Activated CD4-positive, alpha-beta T cell treated with anti-CD3 and anti-CD28 coated beads for 36 hours (primary cell): ENCODE measurements at places on chromosomes 1 and 21. TPM values are rescaled to one million over a fixed set of nuclear protein-coding genes. Genes with fewer than 3 reads are reported as not detected.

KRTAP13-2 gene
- not detected for total RNA-seq

DNA sequence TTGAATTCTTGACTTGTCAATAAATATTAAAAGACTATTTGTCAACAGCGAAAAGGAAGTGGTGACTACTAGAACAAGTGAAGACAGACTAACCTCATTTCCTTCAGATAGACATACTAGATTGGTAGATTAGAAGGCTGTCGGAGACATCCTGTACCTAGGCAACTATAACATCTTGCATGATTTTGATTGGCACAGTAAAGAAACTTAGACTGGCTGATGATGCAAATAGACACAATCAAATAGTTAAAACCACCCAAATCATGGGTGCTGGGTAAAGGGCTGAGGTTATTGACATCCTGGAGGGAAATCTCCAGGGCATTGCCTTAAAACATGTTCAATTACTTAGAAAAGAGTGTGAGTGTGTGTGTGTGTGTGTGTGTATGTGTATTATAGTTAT is 85.9 kb upstream of the EDEM3 start:
- no peaks in the 10 kb centered on the region for H3K27me3 ChIP-seq
- H3K4me3 ChIP-seq, result no peak overlapping the region
- H3K27ac ChIP-seq, result no peak overlapping the region

ZNF593OS gene
- total RNA-seq, result not detected

DNA sequence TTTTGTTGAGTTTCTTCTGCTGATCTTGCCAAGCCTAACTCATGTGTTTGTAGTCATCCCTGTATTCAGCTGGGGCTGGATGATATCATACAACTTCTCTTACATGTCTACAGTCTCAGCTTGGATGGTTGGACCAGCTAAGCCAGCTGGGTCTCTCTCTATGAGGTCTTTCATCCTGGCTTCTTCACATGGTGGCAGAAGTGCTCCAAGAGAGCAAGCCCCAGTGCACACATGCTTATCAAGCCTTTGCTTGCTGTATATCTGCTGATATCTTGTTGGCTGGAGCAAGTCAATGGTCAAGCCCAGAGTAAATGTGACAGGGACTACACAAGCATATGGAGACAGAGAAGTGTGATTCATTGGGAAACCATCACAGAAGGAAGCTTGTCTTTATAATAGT is 29.2 kb upstream of the SLC44A5 start:
- no peak for DNase-seq
- H3K4me3 ChIP-seq, result no peak overlapping the region
- no peaks in the 10 kb centered on the region for H3K36me3 ChIP-seq
- H3K27me3 ChIP-seq, result peaks cover 5% of the 10 kb centered on the region

GRCh38 chr1:9651565-9652378 is at the start of gene PIK3CD:
Gene PIK3CD (plus strand): TSS chr1:9651731. CDS start chr1:9710456, 58,725 bp downstream.
- peak; percentile 69 for DNase-seq
- H3K27me3 ChIP-seq, result no peaks in the 10 kb centered on the region
- H3K36me3 ChIP-seq, result peaks cover 22% of the 10 kb centered on the region
- H3K27ac ChIP-seq, result peak within 1 kb of the TSS; percentile 99

- no peak overlapping the region for H3K4me3 ChIP-seq
- no peak for DNase-seq
- no peaks in the 10 kb centered on the region for H3K36me3 ChIP-seq
- no peak overlapping the region for H3K27ac ChIP-seq
- peaks cover 6% of the 10 kb centered on the region for H3K27me3 ChIP-seq
Observed at GRCh38 chr1:33719326-33719725, 144.6 kb upstream of the HMGB4 start.

TP73 gene
- total RNA-seq, result 0.32 TPM

- H3K36me3 ChIP-seq, result peaks cover 8% of the 10 kb centered on the region
- H3K27me3 ChIP-seq, result no peaks in the 10 kb centered on the region
- peaks cover 39% of the 10 kb centered on the region for H3K4me1 ChIP-seq
- no peak overlapping the region for H3K4me3 ChIP-seq
- DNase-seq, result no peak
- H3K27ac ChIP-seq, result no peak overlapping the region
Observed at GRCh38 chr1:198913667-198914066, 274.8 kb downstream of the PTPRC start.

- H3K4me3 ChIP-seq, result no peak overlapping the region
- peak; percentile 16 for DNase-seq
- peaks cover 3% of the 10 kb centered on the region for H3K27me3 ChIP-seq
- H3K36me3 ChIP-seq, result no peaks in the 10 kb centered on the region
- no peak overlapping the region for H3K27ac ChIP-seq
Observed at GRCh38 chr1:101410048-101410878, 173.4 kb downstream of the S1PR1 start.

DNA sequence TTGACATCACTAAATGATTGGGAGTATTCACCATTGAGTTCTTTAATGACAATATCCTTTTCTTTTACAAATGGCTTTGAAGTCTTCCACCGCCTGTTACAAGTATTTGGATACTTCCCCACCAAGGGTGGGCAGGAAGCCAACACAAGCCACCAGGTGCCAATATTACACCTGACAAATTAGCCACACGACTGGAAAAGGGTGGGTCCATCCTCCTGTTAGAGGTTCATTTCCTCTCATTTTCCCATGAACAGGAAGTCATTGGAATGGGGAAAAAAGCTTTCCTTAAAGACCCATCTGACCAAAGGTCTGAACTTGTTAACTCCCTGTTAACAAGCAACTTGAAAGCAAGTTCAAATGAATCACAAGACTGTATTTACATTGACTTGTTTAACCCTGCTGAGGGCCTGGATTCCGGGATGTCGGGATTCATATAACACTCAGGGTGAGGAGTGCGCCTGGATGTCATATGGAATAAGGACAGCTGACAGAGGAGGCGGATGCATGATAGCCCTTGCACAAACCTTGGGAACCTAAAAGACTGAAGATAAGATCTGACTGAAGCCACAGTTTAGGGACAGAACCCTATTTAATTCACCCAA is 40.5 kb upstream of the PROX1 start:
- H3K4me1 ChIP-seq, result no peaks in the 10 kb centered on the region
- H3K27me3 ChIP-seq, result peaks cover 4% of the 10 kb centered on the region
- no peak overlapping the region for H3K27ac ChIP-seq
- H3K36me3 ChIP-seq, result no peaks in the 10 kb centered on the region

GPR3 gene
- total RNA-seq, result 1.3 TPM

SIKE1 gene
- 67.2 TPM for total RNA-seq

GRCh38 chr1:192808518-192809306 is at the start of gene RGS2:
Gene RGS2 (plus strand): TSS chr1:192809039. CDS start chr1:192809072, 33 bp downstream.
- H3K36me3 ChIP-seq, result peaks cover 3% of the 10 kb centered on the region
- no peaks in the 10 kb centered on the region for H3K27me3 ChIP-seq
- peak within 1 kb of the TSS; percentile 87 for H3K4me3 ChIP-seq
- H3K27ac ChIP-seq, result peak within 1 kb of the TSS; percentile 92
- H3K4me1 ChIP-seq, result peaks cover 29% of the 10 kb centered on the region
- DNase-seq, result peak; percentile 92

DNA sequence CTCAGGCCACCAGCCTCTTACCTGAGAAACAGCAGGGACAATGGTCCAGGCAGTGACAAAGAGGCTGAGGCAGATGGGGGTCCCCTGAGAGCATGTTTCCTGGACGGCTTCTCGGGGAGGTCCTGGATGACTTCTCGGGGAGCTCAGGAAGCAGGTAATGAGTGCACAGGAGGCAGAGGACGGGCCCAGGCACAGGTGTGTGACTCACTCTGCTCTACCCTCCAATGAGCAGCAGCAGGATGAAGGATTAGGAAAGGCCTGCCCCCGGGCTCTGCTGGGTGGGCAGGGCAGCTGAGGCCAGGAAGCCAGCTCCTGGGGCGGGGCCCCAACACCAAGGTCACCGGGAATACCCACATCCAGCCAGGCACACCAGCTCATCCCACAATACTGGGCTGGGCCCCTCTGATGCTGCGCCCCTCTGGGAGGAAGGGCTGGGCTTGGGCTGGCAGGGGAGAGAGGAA is 17.2 kb upstream of the PTAFR start:
- H3K4me1 ChIP-seq, result peaks cover 22% of the 10 kb centered on the region
- no peak overlapping the region for H3K27ac ChIP-seq
- no peak overlapping the region for H3K4me3 ChIP-seq
- no peak for DNase-seq
- peaks cover 3% of the 10 kb centered on the region for H3K27me3 ChIP-seq

YBEY gene
- 16.9 TPM for total RNA-seq

CD2 gene
- 287 TPM for total RNA-seq

DNA sequence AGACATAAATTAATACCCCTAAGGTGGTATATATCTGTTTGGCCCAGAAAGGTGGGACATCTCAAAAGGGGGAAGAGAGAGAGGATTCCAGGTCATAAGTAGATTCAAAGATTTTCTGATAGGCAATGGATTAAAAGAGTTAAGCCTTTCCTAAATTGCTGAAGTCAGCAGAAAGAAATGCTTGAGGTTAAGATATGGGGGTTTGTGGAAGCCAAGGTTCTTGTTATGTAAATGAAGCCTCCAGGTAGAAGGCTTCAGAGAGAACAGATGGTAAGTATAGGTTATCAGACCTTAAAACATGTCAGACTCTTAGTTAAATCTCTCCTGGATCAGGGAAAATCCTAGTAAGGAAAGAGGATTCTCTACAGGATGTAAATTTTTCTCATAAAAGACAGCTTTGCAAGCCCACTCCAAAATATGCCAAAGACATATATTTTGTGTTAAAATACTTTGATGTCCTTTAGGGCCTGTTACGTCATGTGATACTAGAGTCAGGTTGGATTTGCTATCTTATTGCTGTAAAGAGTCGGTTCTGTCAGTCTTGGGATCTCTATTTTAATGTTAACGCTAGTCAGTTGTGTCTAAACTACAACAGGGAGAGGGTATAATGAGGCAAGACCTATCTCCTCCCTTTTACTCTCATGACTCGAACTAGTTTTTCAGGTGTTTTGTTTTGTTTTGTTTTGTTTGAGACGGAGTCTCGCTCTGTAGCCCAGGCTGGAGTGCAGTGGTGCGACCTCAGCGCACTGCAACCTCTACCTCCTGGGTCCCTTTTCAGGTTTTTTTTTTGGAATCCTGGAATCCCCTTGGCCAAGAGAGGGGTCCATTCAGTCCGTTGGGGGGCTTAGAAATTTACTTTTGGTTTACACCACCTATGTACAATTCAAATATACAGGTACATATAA is 30.6 kb downstream of the RGS2 start:
- H3K4me3 ChIP-seq, result no peak overlapping the region
- no peak for DNase-seq
- H3K27ac ChIP-seq, result no peak overlapping the region
- H3K36me3 ChIP-seq, result no peaks in the 10 kb centered on the region
- H3K4me1 ChIP-seq, result no peaks in the 10 kb centered on the region

- H3K4me1 ChIP-seq, result no peaks in the 10 kb centered on the region
- no peak overlapping the region for H3K27ac ChIP-seq
- H3K27me3 ChIP-seq, result peaks cover 8% of the 10 kb centered on the region
- no peaks in the 10 kb centered on the region for H3K36me3 ChIP-seq
- H3K4me3 ChIP-seq, result no peak overlapping the region
Observed at GRCh38 chr1:42370876-42371549, 9.6 kb upstream of the RIMKLA start.

SLAMF8 gene
- 0.70 TPM for total RNA-seq

NR5A2 gene
- not detected for total RNA-seq

LCE2C gene
- total RNA-seq, result not detected

CFHR3 gene
- not detected for total RNA-seq

FAM151A gene
- total RNA-seq, result not detected

PFKFB2 gene
- total RNA-seq, result 3.1 TPM

GRCh38 chr1:234214129-234214910 is 158.9 kb upstream of the COA6 start:
- H3K36me3 ChIP-seq, result no peaks in the 10 kb centered on the region
- H3K27ac ChIP-seq, result no peak overlapping the region
- peak; percentile 61 for DNase-seq

LDLRAD2 gene
- total RNA-seq, result 0.11 TPM

RGS8 gene
- total RNA-seq, result not detected

- DNase-seq, result peak; percentile 48
- H3K27me3 ChIP-seq, result peaks cover 75% of the 10 kb centered on the region
- peaks cover 22% of the 10 kb centered on the region for H3K4me1 ChIP-seq
- H3K27ac ChIP-seq, result no peak within 1 kb of the TSS
- H3K4me3 ChIP-seq, result peak within 1 kb of the TSS; percentile 53
Observed at GRCh38 chr1:156641761-156642264, at the start of gene BCAN. Gene BCAN (plus strand): TSS chr1:156642117. CDS start chr1:156646055, 3,938 bp downstream.

SLC22A15 gene
- 0.25 TPM for total RNA-seq

NBPF14 gene
- 10.2 TPM for total RNA-seq

DNA sequence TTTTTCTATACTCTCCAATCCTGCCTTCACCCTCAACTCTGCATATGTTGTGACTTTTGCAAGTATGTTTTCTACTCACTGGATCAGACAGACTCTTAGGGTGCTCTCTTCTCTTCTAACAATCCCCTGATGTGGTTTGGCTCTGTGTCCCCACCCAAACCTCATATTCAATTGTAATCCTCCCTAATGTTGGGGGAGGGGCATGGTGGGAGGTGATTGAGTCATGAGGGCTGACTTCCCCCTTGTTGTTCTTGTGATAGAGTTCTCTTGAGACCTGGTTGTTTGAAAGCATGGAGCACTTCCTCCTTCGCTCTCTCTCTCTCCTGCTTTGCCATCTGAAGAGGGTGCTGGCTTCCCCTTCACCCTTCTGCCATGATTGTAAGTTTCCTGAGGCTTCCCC is 148.9 kb upstream of the IGSF21 start:
- no peak for DNase-seq
- H3K4me3 ChIP-seq, result no peak overlapping the region
- H3K36me3 ChIP-seq, result no peaks in the 10 kb centered on the region
- peaks cover 5% of the 10 kb centered on the region for H3K4me1 ChIP-seq

DNA sequence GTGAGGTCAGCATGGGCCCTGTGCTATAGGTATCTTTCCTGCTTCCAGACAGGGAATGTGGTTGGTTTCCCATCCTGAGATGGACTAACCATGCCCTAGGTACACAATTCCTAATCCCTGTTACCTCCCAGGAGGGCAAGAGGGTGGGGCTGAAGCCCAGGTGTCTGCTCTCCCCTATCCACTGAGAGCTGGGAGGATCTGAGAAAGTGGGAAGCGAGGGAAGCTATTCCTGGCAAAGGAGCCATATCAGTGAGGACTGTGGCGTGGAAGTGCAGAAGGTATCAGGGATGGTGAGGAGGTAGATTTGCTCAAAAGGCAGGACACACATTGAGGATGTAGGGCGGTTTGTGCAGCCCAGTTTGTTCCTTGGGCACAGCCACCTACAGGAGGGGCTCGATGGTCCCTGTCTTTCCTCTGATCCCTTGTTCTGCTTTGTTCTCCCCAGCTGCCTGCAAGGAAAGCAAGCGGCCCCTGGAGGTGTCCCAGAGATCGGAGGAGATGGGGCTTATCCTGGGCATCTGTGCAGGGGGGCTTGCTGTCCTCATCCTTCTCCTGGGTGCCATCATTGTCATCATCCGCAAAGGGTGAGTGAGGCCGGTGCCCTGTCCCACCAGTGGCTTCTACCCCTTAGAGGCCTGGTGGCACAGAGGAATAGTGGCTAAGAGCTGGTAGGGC is 48.1 kb downstream of the PTPRU start:
- peaks cover 4% of the 10 kb centered on the region for H3K4me1 ChIP-seq
- H3K36me3 ChIP-seq, result no peaks in the 10 kb centered on the region
- H3K27ac ChIP-seq, result no peak overlapping the region
- no peak overlapping the region for H3K4me3 ChIP-seq
- DNase-seq, result no peak
- H3K27me3 ChIP-seq, result no peaks in the 10 kb centered on the region

- no peak for DNase-seq
- H3K4me1 ChIP-seq, result no peaks in the 10 kb centered on the region
- no peaks in the 10 kb centered on the region for H3K36me3 ChIP-seq
- H3K27me3 ChIP-seq, result no peaks in the 10 kb centered on the region
- H3K27ac ChIP-seq, result no peak overlapping the region
Observed at GRCh38 chr21:40639616-40640194, 207.3 kb downstream of the DSCAM start.
